Stimulated activated naive CD4-positive, alpha-beta T cell treated with Interleukin-2 at 50 U/mL for 16 hours (primary cell): ENCODE measurements at places on chromosomes 6 and 20.

GRCh38 chr6:143397227-143398222 is 53.0 kb downstream of the ADAT2 start:
- peak; percentile 15 for DNase-seq

GRCh38 chr20:63639093-63639975 is 12.4 kb upstream of the GMEB2 start:
- peak; percentile 62 for DNase-seq

DNA sequence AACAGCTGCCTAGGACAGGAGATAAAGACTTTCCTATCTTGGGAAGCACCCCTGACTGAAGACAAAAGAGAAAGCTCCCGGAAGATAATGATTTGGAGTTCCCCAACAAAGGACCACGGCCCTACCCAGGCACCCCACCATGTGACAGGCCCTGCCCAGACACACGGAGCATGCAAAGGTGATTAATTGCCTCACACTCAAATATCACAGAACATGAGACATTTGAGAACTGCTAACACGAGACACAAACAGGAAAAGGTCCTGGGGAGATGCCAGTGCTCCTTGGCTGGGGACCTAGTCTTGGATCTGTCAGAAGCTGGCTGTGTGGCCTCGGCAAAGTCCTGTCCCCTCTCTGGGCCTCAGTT is 82.5 kb upstream of the PTPN1 start:
- no peak for DNase-seq

DNA sequence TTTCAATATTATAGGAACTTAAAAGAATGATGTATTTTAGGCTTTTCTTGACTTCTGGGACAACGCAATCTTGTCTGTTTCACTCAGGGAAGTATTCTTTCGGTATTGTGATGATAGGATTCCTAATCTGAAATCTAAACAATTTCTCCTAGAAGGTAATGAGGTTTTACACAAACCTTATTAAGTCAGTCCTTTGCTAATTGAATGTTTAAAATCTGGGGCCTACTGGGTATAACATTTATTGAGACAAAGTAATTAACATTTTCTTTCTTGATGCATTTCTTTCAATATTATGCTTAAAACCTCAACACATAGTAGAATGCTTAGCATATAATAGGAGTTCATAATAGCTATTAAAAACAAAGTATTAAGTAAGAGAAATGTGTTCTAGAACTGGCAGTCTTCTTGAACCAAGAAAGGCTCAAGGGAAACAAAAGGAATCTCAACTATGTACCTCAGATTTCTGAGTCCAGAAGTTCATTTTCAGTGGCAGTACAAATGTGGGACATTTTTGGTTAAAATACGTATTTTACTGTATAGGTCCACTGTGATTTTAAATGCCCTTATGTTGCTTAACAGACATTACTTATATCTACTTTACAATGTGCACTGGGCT is 121.4 kb upstream of the BMP2 start:
- DNase-seq, result no peak

DNA sequence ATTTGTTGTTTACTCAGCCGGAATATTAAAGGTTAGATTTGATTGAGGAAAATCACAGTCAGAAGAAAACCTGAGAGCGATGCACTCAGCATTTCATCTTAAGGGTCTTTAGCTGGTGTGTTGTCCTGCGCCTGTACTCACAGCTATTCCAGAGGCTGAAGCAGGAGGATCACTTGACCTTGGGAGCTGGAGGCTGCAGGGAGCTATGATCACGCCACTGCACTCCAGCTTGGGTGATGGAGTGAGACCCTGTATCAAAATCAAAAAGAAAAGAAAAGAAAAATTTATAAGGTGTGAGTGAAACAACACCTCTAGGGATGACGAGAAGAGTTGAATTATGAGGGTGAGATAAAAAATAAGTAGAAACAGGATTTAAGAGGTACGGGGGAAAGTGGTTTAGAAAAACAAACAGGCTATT is 165.0 kb downstream of the TRIM27 start:
- DNase-seq, result no peak

DNA sequence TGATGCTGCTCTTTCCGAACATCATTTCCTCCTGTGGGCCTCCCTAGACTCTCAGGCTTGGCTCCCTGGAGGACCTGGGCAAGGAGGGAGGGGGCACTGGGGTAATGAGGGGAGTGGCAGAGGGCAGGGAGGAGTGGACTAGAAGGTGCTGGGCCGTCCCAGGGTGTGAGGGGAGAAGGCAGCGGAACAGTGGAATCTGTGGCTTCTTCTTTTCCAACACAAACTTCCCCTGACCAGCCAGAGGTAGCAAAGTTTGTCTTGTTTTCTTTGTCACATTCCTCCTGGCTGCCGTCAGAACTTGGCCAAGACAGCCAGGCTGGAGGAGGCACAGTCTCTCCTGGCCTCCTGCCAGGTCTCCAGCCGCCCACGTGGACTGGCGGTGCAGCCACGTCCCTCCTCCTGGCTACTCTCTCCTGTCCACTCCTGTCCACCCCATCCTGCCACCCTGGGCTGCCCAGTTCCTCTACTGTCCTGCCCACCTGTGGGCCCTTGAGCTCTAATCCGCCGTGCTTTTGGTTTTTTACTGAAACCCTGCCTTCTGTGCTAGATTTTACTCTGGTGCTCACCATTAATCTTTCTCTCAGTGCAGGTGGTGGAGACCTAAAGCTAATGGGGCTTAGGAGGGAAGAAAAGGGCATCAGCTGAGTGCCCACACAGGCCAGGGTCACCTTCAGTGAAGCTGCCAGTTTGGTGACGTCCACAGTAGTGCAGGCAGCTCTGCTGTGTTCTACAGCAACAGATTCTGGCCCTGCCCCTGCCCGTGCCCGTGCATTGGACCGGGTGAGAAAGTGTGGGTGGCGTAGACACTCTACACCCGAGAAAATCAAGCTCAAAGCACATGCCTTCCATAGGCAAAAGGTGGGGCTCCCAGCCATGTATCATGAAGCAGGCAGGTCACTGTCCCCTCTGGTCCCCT is 2.8 kb upstream of the CDSN start:
- no peak for DNase-seq

- DNase-seq, result no peak
Measured at GRCh38 chr20:46108435-46108841, 9.7 kb upstream of the CD40 start.

DNA sequence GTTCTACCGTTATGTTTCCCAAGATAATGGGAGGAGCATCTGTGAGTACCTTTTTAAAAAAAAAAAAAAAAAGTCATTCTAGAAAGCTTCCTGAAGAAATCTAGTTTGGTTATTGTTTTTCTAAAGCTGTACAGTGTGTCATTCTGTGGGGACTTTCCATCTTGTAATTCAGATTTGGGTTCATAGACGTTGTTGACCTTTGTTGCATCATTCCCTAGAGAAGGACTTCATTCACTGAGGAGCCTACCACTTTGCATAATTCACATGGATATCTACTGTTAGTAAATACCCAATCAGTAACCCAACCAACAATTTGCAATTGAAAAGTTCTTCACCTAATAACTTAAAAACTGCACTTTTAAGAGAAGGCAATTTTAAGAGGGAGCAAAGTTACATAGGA is 60.1 kb downstream of the RPP40 start:
- no peak for DNase-seq

- DNase-seq, result no peak
Measured at GRCh38 chr6:144012534-144012933, 4.5 kb upstream of the PLAGL1 start.

DNA sequence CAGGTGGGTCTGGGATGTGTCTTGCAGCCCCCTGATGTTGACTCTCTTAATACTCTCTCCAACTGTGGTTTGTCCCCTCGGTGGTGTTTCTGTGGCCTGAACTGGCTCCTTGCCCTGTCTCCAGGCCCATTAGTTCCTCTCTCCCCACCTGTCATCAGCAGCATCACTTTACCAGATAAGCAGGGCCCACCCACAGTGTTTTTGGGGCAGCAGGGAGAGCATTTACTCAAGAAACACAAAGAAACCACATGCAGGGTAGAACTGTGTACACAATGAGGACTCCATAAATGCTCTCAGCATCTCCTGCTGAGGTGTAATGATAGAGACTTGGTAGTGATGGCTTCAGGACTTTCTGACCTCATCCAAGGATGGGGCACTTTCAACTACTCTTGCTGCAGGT is 20.2 kb upstream of the MRPS18A start:
- no peak for DNase-seq

DNA sequence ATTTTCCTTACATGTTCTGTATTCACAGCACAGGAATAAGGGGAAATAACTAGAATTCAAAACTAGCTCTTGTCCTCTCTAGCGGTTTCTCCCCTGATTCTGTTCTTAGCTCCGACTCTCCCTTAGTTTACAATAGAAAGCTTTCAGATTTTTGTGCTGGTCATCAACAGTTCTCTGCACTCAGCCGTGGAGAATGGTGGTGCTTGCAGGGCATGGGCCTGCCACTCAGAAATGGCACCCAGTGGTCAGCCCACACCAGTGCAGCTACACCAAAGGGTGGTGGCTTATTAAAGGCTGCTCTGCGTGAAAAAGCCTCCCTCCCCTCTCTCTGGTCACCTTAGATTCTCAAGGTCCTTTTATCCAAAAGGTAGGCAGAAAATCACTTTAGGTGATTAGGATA is 123.5 kb downstream of the SASH1 start:
- no peak for DNase-seq

- no peak for DNase-seq
Measured at GRCh38 chr6:135531954-135532490, 34.5 kb upstream of the AHI1 start.
